T-cell (primary cell): ENCODE measurements at places on chromosomes 2 and 18.
A peak's percentile ranks its signal among the peaks of the same experiment; 100 is the strongest.

DNA sequence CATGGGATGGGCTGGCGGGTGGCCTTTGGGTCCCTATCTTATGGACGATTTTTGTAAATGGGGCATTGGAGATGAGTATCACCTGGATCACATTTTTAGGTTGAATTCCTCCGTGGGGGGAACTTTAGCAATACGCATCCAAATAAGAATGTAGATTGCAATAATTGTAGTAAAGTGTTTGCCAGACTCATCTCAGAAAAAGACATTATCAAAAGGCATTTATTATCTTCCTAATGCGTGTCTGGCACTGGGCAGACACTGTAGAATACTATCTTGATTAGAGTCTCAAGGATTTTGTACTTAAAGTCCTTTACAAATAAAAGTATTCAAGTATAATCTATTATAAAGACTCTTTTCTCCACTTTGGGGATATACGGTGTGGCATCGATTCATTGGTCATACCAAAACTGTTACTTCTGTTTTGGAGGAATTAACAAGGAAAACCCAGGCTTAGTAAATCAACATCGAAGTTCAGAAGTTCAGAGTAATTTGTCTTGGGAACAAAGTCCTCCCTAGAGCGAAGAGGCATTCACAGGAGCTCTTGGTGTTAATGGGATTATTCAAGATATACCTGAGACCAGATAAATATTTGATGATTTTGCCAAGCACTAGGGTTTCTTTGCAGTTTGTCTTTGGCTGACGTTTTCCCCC, 578 bp upstream of the ACKR3 start:
- DNase-seq, result peak; percentile 5

DNA sequence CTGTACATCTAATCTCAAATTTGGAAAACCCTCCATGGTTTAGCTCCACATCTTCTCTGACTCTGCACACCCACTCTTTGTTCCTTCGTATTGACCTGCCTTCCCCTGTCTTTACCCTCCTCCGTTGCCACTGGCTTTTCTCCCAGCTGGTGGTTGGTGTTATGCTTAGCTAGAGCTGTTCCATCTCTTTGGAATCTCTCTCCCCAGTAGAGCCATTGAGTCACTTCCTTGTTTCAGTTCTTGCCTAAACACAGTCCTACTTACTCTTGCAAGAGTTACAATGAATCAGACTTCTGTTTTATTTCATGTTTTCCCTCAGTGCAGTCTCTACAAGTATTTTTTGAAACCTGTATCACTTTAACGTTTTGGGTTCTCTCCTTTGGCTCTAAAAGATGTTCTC, 263.9 kb downstream of the LTBP1 start:
- DNase-seq, result no peak

DNA sequence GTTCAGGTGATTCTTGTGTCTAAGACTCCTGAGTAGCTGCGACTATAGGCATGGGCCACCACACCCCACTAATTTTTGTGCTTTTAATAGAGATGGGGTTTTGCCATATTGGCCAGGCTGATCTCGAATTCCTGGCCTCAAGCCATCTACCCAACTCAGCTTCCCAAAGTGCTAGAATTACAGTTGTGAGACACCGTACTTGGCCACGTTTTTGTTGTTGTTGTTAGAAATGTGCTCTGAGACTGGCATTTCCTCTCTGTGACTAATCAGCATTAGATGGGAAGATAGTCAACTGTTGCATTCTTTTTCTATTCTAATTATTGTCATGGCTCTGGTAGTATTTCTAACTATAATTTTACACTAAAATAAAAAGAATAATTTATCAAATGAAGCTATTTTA, 191.7 kb downstream of the CAMKMT start:
- DNase-seq, result no peak

- no peak for DNase-seq
These were observed 144.2 kb upstream of the LRRTM4 start for GRCh38 chr2:77666251-77666980.

DNA sequence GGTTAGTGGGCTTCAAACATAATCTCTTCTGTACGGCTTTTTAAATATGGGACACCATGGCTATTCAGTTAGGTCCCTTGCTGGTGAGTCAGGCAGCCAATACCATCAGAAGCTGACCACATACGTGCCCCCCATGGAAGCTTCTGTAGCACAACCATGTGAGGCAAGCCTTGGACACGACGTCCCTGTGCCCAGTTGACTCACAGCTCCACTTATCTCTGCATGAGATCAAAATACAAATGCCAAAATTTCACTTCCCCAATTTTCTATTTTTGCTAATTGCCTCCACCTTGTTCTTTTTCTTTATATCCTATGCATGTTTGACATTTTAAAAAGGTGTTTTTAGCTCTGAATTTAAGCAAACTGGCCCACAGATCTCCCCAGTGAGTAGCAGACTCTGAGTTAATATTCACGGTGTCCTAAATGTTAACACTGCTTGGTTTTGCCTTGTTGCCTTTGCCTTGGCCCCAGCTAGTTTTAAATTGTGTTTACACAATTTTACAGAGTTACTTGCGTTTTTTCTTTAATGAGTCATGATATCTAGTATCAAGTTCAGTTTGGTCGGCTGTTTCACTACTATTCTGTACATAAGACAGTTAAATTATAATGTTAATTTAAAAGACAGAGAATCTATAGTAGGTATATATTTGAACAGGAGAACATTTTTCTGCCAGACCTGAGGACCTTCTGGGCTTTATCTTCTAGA, 77.5 kb downstream of the CDCA7 start:
- DNase-seq, result no peak

DNA sequence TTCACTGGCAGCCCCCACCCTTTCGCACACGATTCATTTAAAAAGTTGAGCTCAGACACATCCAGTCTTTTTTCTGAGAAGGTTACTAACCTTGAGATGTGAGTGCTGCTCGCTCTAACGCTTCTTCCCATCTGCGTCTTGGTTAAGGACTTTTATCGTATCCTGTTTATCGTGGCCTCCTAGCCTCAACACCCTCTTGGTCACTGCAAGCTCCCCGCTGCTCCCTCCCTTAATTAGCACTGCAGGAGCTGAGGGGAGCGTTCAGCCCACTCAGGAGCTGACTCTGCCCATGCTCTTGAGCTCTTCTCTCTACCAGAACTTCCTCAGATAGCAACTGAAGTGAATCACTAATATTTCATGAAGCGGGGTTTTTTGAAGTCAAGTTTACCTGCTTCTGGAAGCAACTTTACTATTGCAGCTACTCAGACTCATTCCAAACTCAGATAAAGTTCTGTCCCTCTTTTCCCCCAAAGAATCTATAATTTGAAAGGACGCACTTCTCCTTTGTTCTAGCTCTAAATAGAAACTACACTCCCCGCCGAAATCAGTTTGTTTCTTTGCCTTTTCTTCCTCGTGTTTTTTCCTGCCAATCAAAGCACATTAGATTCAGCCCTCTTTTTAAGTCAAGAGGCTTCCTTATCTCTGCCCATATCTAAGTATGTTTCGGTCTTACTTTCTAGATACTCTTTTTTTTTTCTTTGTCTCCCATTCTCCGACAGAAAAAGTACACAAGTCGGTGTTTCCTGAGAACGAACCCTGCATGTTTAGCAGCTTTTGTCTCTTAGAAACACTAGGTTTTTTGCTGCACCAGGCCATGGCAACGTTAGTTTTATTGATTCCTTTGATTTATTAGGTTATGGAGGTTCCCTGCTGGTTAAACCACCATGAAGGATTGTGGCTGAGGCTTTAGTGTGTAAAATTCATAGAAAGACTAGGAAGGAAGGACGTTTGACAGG, 9.3 kb upstream of the CD226 start:
- DNase-seq, result no peak

- no peak for DNase-seq
These were observed 15.9 kb downstream of the GLS start for GRCh38 chr2:190896477-190896876.

GRCh38 chr2:46023165-46023854, 273.9 kb upstream of the EPAS1 start:
- no peak for DNase-seq

- peak; percentile 62 for DNase-seq
These were observed 28.5 kb downstream of the HPCAL1 start for GRCh38 chr2:10331027-10331701.

GRCh38 chr18:2402084-2402483, 169.2 kb downstream of the METTL4 start:
- no peak for DNase-seq

DNA sequence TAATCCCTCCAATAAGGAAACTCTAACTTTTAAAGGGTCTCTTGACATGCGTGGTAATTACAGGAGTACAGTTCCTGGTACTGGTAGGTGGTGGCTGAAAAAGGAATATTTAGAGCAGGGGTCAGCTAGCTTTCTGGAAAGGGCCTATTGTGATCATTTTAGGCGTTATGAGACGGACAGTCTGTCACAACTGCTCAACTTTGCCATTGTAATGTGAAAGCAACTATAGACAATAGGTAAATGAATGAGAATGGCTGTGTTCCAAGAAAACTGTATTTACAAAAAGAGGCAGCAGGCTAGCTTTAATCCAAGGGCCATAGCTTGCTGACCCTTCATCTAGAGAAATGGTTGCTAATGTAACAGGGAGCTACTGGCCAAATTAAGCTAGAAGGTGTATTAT, 177.7 kb upstream of the LRRTM1 start:
- no peak for DNase-seq

DNA sequence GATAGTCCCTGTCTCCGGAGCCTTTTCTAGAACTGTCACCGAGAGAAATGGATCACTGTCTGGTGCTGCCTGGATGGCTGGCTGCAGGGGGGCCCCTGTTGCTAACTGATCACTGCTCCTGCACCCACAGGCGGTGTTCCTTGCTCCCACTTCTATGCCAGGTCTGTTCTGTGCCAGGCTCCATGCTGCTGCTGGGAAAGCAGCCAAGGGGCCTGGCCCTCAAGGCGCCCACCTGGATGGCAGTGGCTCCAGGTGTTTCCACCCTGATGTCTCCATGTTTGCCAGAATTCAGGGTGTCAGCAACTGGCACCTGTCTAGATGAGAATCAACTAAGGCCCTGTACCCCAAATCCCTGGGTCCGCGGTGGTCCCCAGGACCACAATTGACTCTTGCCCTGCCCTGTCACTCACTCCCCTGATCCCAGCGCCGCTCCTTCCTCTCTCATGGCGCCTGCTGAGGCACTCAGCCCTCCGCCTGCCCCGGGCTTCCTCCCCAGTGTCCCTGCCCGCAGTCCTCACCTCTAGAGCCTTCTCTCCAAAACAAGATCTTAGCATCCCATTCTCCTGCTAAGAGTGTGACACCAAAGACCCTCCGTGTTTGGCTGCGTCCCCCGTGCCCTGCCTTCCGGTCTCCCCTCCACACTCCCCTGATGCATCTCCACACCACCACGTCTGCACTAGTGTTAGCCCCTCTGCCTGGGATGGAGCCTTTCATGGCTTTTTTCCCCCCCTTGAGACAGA, 72.5 kb upstream of the OTOF start:
- no peak for DNase-seq

- DNase-seq, result no peak
These were observed 41.2 kb downstream of the AKAIN1 start for GRCh38 chr18:5155907-5156287.

- DNase-seq, result no peak
These were observed 48.1 kb downstream of the ATOH8 start for GRCh38 chr2:85801871-85802270.

DNA sequence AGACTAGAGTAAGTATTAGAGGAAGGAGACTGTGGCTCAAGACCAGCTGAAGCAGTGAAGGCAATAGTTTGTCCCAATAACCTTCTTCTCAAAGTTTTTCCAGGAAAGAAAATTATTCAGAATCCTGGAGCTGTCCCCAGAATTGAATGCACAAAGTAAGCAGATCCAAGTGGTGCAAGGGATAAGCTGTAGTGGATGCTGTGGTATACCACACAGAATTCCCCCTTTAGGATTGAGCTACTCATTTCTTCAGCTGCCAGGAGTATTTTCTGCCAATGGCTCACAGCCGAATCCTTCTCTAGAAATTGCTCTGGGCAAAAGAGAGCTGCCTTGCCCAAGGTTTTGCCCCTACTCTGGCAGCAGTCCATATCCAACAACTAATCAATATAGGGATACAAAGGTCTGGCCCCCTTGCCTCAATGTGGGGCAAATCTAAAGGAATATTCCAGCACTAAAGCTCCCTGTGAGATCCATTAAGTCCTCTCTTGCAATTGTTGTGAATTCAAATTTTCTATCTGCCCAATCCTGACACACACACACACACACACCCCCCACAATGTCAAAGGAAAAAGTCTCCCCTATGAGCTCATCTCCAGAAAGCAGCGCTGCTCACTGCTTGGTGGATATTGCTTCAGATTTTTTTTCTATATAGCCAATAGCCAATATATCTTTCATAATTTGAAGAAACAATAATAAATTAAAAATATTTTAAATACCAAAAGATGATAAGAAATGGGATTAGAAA, 18.4 kb upstream of the TCF7L1 start:
- no peak for DNase-seq

- no peak for DNase-seq
These were observed 81.0 kb upstream of the ZNF236 start for GRCh38 chr18:76741346-76741745.

DNA sequence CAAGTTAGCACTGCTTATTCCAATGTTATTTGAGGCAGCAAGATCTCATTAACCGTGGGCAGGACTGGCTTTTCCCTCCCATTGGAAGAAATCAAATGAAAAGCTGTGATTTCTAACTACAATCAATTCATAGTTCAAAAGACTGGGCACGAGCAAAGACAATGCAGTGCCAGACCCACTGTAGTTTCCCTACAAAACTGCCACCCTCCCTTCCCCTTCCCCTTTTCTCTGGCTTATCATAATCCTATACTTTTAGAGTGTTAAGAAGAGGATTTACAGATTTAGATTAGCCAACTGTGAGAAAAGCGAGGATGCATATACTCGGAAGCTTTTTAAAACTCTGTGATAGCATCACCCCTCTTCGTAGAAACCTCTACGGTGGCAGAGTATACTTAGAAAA, 260.4 kb downstream of the STK39 start:
- DNase-seq, result no peak

GRCh38 chr2:10073706-10074105, 6.5 kb downstream of the CYS1 start:
- no peak for DNase-seq

- no peak for DNase-seq
These were observed 22.9 kb downstream of the GRHL1 start for GRCh38 chr2:9974343-9974742.

- DNase-seq, result no peak
These were observed 392.4 kb downstream of the RNF144A start for GRCh38 chr2:7309582-7309981.

- DNase-seq, result no peak
These were observed 315.9 kb downstream of the DSEL start for GRCh38 chr18:67200665-67201064.

DNA sequence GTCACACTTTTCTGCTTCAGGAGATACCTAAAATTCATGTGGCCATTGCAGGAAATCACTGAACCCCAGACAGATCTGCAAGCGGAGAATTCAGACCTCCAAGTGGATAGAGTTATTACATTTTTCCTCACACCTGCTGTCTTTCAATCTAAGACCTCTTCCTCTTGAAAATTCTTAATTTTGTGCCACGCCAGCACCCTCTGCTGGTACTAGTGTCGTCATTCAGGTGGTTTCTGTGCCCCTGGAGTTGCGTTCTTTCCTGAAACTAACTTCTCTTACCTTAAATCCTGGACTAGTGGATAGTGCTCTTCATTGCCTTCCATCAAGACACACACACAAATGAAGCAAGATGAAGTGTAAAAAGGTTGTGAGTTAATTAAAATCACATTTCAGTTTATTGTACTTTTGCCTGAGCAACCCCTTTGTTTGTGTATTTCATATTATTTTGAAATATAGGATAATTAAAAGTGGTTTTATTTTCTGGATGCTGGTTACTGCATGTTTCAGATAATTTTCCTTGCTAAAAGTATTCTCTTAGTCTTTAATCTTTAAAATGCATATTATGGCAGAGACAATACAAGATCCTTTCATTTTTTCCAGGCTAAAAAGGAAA, 1.6 kb upstream of the DNER start:
- DNase-seq, result no peak

- DNase-seq, result no peak
These were observed 32.7 kb downstream of the RBM43 start for GRCh38 chr2:151228847-151229512.
